ENCODE measurements at places on chromosomes 6 and 20.
A peak's percentile ranks its signal among the peaks of the same experiment; 100 is the strongest.

GRCh38 chr20:35461620-35462019 lies 6.2 kb downstream of the CEP250 start:
- no peak for DNase-seq

DNA sequence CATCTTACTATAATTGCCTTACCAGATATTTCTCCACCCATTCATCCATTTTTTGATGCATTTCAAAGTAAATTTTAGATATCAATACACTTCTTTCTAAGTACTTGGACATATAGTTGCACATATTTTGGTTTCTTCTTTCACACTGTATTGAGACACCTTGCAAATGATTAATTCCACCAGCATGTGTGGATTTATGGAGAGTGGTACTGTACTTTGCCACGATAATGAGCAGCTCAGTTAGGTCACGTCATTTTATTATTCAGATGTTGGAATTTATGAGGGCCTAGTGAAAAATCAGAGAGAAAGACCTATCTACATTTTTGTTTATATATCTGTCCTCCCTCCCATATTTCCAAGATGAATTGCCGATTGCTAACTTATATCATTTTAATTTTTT lies 5.3 kb downstream of the NFYA start:
- DNase-seq: no peak

GRCh38 chr6:166430269-166430668 lies 47.5 kb upstream of the MPC1 start:
- no peak for DNase-seq

- no peak for DNase-seq
Observed at GRCh38 chr6:40953486-40953885, 85.5 kb downstream of the UNC5CL start.

DNA sequence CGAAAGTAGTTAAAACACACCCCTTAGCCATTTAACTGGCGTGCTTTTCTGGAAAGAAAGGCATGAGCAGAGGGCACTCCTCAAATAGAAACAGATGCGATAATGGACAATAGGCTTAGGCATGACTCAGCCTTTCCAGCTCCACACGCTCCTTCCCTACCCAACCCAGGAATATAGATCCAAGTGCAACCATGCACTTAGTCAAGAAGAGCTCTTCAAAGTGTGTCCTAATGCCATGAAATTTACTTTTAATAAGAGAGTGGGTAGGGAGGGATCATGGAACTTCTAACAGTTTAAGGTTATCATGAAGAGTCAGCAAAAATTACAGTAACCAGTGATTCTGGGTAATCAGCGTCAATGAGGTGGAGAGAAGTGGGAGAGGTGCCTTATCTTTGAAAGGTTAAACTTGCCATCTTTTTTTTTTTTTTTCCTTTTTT lies 2.4 kb upstream of the EFHC1 start:
- peak; percentile 77 for DNase-seq

DNA sequence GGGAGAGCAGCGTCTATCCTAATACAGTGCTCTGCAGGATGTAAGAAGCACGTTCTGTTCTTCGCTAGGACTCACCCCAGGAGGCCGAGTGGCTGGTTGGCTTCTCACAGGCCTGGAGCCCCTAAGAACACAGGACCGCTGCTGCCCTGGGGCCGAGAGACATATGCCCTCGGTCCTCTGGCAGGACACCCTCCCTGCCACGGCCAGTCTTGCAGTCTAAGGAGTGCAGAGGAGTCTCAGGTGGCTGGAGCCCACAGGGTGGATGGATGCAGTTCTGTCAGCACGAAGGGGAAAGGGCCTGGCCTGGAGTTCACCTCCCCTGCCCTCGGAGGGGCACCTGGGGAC lies 96.5 kb downstream of the SMOC2 start:
- no peak for DNase-seq

DNA sequence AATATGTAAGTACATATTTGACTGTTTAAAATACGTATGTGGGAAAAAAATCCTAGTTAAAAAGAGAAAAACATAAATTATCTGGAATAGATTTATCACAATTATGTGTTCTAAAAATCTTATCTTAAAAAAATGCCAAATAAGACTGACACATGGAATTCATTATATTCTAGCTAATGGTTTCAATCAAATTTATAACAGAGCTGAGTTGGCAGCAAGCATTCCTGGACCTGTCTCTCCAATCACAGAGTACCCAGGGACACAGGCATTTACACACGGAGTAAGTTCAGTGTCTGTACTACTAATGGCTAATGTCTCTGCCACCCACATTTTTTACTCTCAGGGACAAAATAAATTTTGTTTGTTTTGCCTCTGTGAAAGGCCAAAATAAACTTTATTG lies 122.3 kb downstream of the RPS12 start:
- DNase-seq: no peak

DNA sequence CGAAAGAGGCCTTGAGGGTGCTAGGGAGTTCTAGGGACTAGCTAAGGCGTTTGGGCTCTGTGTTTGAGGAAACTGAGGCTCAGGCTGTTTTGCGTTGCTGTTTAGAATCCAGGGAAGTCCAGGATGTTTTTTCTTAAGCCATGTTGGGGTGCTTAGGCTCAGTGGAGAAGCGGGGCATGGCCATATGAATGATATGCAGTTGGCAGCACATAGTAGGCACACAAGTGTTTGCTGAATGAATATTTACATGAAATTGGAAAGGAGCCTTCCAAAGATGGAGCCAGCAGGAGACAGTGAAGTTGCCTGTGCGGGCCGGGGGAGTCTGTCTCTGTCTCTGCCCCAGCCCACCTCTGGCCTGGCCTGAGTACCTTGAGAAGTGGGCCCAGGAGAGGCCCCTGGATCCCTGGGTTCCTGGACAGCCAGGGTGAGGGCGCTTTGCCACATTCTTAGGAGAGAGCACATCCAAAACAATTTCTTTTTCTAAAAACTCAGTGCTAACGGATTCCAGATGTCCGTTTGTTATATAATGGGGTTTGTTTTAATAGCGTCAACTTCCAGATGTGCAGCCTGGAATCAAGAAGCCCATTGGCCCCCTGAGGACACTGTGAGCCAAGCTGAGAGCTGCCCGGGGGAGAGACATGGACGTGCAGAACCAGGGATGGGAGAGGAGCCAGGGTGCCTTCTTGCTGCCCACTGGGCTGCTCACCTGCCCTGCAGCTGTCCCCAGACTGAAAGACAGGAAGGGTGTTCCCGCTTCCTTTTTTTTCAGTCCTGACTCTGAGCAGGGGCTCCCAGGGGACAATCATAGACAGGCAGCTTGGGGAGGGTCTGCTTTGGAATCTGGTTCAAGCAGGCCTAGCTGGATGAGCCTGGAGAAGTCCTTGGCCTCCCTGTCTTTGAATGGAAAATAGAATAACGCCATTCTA lies 20.1 kb upstream of the EMILIN3 start:
- no peak for DNase-seq
